ENCODE measurements at places on chromosomes 13 and 19.

DNA sequence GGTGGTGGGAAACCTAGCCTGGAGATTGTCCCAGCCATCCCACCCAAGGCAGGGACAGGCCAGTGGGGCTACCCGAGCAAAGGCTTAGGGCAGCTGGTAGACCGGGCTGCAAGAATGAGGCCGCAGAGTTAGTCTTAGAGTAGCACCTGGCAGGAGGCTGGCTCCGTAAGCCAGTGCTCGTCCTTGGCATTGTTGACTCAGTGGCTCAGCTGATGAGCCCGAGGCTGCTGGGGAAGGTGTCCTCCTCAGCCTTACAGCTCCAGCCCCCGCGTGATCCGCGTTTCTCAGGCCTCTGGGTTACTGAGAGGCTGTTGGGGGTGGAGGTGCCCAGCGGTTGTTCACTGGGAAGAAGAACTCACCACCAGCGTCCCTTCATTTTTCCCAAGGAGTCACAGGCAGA, 24.7 kb downstream of the PPP1R37 start:
- peak overlapping the region; percentile 54 for H3K4me3 ChIP-seq
- DNase-seq = no peak
- H3K27me3 ChIP-seq = no peaks in the 10 kb centered on the region
- H3K36me3 ChIP-seq = peaks cover 2% of the 10 kb centered on the region

- peaks cover 33% of the 10 kb centered on the region for H3K4me1 ChIP-seq
- no peaks in the 10 kb centered on the region for H3K27me3 ChIP-seq
- peak overlapping the region; percentile 94 for H3K27ac ChIP-seq
- H3K4me3 ChIP-seq = peak overlapping the region; percentile 94
These were observed 533 bp downstream of the ZNF544 start for GRCh38 chr19:58229255-58229639.

DNA sequence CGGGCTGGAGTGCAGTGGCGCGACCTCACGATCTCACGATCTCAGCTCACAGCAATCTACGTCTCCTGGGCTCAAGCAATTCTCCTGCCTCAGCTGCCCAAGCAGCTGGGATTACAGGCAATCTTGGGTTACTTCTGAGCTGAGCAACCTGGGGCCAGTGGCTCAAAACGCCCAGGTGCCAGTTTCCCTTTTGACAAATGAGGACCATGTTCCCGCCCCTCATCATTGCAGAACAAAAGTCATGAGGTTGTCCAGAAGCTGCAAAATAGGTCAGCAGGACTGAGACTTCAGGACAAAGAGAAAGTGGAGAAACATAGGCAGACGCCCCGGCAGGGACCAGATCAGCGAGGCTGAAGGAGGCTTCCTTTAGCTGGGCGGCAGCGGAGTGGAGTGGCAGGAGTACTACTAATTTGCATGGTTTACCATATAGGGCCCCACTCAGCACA, 3.3 kb upstream of the ADGRE5 start:
- no peak for DNase-seq
- H3K4me3 ChIP-seq = no peak overlapping the region
- peaks cover 43% of the 10 kb centered on the region for H3K36me3 ChIP-seq
- no peaks in the 10 kb centered on the region for H3K27me3 ChIP-seq
- H3K4me1 ChIP-seq = peaks cover 48% of the 10 kb centered on the region
- peak overlapping the region; percentile 35 for H3K27ac ChIP-seq

DNA sequence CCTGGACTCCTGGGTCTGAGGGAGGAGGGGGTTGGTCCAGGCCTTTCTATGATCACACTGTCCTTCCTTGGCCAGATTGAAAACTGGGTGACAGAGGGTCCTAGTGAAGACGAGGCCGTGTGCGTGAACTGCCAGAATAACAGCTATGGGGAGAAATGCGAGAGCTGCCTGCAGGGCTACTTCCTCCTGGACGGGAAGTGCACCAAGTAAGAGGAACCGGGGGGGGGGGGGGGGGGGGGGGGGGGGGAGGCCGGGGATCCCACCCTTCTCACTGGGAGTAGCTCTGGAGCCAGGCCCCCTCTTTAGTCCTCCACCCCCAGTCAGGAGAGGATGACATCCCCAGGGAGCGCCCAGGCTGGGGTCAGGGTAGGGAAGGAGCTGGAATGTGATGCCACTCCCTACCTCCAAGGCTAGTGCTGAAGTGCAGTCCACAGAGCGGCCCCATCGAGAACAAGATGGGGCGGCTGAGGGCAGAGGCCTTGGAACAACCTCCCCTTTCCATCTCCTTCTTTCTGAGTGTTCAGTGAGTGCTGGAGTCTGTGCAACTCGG, 19.4 kb downstream of the CNFN start:
- no peak overlapping the region for H3K4me3 ChIP-seq
- H3K27ac ChIP-seq = no peak overlapping the region
- H3K36me3 ChIP-seq = no peaks in the 10 kb centered on the region
- no peaks in the 10 kb centered on the region for H3K4me1 ChIP-seq
- DNase-seq = no peak
